ENCODE measurements at places on chromosomes 4 and X.

- no peak for DNase-seq
Observed at GRCh38 chrX:139691843-139692505, 16.0 kb downstream of the MCF2 start.

DNA sequence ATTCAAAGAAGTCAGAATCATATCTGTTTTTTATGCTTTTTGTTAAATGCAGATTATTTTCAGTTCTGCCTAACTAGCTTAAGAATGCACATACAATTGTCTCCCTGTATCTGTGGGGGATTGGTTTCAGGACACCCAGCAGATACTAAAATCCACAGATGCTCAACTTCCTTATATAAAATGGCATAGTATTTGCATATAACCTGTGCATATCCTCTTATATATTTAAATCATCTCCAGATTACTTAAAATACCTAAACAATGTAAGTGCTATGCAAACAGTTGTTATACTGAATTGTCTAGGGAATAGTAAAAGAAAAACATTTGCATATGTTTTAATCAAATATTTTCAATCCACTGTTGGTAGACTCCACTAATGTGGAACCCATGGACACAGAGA is 279.4 kb downstream of the TMA16 start:
- no peak for DNase-seq

DNA sequence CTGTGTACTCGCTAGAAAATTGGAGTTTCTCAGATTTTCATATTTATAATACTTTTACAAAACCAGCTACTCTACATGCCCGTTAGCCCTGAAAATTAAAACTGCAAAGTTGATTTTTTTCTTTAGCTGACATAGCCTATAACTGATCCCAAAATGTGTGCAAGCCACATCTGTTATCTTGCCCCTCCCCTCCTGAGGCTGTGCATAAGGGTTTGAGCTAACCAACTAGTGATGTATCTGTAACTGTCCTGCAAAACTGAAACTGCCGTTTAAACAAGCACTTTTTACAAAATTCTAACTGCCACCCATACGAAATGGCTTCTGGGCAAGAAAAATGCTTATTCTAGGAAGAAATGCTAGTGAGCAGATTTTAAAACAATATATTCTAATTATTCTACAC is 59.1 kb downstream of the EDNRA start:
- no peak for DNase-seq

GRCh38 chr4:19293080-19293479 is 958.6 kb upstream of the SLIT2 start:
- DNase-seq: no peak

DNA sequence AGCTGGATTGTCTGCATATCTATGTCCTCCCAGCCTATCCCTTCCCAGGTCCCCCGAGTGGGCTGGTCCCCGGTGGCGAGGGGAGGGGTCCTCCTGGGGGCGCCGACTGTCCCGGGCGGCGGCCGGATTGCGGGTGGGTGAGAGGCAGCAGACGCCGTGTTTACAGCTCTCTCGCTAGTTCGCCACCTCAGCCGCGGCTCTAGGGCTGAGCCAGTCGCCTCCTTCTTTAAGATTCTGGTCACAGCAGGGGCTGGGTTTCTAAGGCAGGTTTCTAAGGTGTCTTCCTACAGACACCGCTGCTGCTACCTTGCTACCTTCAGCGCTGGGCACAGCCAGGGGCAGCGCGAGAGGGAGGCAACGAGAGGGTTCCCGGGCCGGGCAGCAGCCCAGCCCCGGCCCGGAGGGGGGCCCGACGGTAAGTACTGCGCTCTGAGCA is 57.2 kb downstream of the FRMPD3 start:
- DNase-seq: no peak
